Thoracic aorta (tissue), 2 donors: ENCODE measurements at places on chromosomes 3 and 15.

DNA sequence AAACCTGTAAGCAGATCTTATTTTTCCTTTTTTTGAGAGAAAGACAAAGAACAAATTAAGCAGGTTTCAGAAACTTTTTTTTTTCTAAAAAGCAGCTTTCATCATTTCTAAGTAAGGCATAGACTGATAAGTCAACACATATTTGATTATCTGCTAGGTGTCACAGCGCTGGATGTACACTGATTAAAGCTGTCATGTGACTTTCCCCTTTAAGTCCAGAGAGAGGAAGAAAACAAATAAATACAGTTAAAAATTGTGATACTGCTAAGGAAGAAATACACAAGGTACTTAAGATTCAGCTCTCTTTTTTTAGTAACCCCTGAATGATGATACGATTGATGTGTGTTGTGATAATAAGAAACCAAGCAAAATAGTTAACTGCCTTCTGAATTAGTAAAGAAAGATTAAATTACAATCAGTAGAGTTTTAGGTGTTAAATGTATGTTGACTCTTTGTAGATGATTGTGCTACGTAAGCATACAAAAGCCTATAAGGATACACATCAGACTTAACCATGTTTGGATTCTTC lies 2.8 kb downstream of the GLCE start:
- no peak for DNase-seq

DNA sequence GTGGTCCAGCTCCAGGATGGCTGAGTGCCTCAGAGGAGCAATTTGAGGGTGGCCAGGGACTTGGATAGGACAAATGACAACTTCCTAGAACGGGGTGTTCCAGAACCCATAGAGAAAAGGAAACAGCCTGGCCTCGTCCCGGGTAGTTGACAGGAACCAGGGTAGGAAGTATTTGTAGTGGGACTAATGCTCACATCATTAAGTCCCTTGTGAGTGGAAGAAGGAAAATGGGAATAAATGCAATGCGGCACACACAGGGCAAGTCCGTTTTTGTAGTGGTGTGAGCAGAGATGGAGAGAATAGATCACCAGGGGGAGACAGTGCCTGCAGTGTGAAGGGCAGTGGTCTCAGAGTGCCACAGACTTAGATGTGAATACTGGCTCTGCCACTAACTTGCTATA lies 19.6 kb downstream of the TIMP4 start:
- no peak for DNase-seq

GRCh38 chr3:146912241-146913015 lies 307.3 kb upstream of the PLSCR5 start:
- no peak for DNase-seq

- no peak for DNase-seq
Measured at GRCh38 chr15:77616072-77616471, 16.6 kb downstream of the LINGO1 start.

DNA sequence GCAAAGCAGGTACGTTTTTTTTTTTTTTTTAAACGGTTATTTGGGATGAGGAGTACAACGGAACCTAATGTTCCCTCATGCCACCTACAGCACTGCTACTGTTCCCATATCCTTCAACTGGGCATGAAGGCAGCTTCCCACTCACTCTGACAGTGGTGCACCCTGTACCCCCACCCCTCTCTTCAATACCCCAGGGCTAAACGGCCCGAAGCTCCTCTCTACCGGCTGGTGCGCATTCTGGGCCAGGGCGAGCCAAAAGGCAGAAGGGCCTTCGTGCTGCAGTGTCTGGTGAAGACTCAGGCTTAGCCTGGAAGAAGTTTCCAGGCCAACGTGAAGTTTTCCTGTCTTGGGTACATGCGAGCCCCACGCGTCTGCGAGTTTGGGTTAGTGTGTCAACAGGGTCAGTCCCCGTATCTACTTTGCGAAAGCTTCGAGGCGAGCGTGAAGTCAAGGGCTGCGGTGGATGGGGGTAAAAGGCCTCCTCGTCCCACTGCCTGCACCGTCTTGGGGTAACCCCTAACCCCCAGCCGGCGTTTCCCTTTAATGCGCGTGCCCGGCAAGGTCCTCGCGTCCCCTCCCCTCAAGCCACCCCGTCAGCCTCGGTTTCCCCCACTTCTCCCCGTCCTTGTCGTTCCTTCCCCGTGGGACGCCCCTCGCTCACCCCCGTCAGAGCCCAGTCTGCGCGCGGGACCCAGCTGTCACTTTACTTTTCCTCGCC lies 765 bp upstream of the UBE2E2 start:
- DNase-seq: peak; percentile 5

DNA sequence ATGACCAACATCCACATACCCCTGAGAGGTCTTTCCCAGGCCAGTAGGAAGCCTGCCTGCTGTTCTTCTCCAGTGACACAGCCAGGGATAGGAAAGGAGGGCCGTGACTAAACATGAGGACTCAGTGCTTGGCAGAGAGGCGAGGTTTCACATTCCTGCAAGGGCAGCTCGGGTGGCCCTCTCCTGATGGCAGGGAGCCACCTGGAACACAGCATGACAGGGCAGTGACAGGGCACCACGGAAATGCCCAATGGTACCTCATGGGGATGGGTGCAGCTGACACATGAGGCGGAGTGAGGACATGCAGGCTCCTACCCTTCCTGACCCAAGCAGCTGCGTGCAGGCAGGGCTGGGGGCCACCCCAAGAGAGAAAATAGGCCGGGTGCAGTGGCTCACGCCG lies 7.4 kb upstream of the TGM5 start:
- DNase-seq: no peak

GRCh38 chr15:39598186-39598850 lies 17.4 kb downstream of the THBS1 start:
- no peak for DNase-seq
